ENCODE measurements at places on chromosomes 16 and 17. TPM values are rescaled to one million over a fixed set of nuclear protein-coding genes. Genes with fewer than 3 reads are reported as not detected.

TEKT5 gene
- not detected for total RNA-seq

CACNG1 gene
- 0.25 TPM for total RNA-seq

YPEL2 gene
- 3.9 TPM for total RNA-seq

SCN4A gene
- 0.06 TPM for total RNA-seq

IRF8 gene
- total RNA-seq = 0.38 TPM

HSD17B2 gene
- not detected for total RNA-seq

KCNJ16 gene
- 0.22 TPM for total RNA-seq

KIF19 gene
- total RNA-seq = not detected

KRT32 gene
- total RNA-seq = not detected

MARVELD3 gene
- 0.47 TPM for total RNA-seq

DNAJA2 gene
- total RNA-seq = 71.3 TPM

GCGR gene
- 0.18 TPM for total RNA-seq

AURKB gene
- 169 TPM for total RNA-seq

SNTB2 gene
- 9.6 TPM for total RNA-seq

APOBR gene
- 0.05 TPM for total RNA-seq

RAB40C gene
- total RNA-seq = 19.8 TPM

GNG13 gene
- not detected for total RNA-seq

CDH8 gene
- 0.60 TPM for total RNA-seq

TNP2 gene
- total RNA-seq = not detected

TEX14 gene
- total RNA-seq = 0.11 TPM

GAS2L2 gene
- total RNA-seq = 0.06 TPM

SBK1 gene
- total RNA-seq = 0.37 TPM

KCNH4 gene
- total RNA-seq = 0.39 TPM

HES7 gene
- total RNA-seq = 2.3 TPM

SSTR5 gene
- 0.37 TPM for total RNA-seq

KRTAP2-3 gene
- total RNA-seq = not detected

PRSS22 gene
- 1.2 TPM for total RNA-seq

CCDC144A gene
- total RNA-seq = 1.1 TPM

EVPLL gene
- not detected for total RNA-seq

KRTAP9-4 gene
- total RNA-seq = not detected

PYY gene
- not detected for total RNA-seq

ARHGAP27 gene
- 15.5 TPM for total RNA-seq

NPIPB13 gene
- 2.2 TPM for total RNA-seq

SPDYE4 gene
- total RNA-seq = not detected

TMEM204 gene
- not detected for total RNA-seq

SPNS2 gene
- 7.3 TPM for total RNA-seq
